ENCODE measurements at places on chromosomes 4 and X. TPM values are rescaled to one million over a fixed set of nuclear protein-coding genes. Genes with fewer than 3 reads are reported as not detected.

DNA sequence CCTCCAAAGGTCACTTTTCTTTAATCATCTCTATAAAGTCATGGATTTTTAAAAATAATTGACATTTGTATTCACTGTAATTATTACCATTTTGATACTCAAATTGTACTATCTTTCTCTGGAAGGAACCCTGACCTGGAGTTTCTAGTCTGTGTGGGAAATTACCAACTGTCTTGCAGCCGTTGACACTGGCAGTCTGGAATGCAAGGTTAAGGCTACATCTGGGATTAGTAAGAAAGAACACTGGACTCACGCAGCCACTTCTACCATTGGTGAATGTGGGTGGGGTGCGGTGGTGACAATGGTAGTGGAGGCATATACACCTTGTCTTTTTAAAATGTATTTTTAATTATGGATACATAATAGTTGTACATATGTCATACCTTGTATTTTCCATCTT is 40.9 kb downstream of the EGF start:
- no peak for DNase-seq

GRCh38 chr4:157004279-157005161 is 32.9 kb upstream of the PDGFC start:
- DNase-seq = no peak

- DNase-seq = no peak
Observed at GRCh38 chr4:80007745-80008149, 65.3 kb downstream of the ANTXR2 start.

DNA sequence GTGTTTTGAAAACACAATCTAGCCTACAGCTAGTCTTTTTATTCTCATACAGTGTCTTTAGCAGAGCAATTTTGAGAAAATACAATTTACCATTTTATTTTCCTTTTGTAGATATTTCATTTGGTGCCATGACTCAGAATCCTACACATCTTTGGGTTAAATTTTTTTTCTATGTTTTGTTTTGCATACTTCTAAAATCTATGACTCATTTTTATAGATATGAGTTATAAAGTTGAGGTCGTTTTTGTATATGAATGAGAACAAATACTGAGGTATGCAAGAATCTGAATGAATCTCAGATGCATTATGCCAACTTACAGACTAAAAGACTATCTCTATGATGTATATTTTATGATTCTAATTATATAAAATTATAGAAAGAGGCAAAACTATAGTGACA is 206.5 kb upstream of the ANXA10 start:
- no peak for DNase-seq

DNA sequence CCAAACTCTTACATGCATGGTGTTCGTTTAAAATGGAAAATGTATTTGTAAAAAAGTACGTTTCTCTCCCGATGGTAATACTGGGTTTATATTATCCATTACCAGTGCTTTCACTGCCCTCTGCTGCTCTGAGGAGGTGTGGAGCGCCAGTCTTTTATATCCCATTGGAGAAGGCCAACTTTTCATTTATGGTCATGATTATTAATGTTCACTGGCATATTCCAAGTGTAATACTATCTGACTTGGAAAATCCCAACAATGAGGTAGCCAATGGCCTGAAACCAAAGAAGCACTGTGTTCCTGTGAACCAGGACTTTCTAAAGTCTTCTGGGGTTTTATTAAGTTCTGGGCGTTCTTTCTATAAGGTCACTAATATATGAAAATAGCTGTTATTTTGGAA is 80.7 kb downstream of the SYNPO2 start:
- DNase-seq = peak; percentile 56

The GABRG1 gene
- total RNA-seq = not detected

- DNase-seq = no peak
Observed at GRCh38 chrX:115694028-115694427, 133.1 kb downstream of the PLS3 start.

The SLC6A14 gene
- not detected for total RNA-seq

DNA sequence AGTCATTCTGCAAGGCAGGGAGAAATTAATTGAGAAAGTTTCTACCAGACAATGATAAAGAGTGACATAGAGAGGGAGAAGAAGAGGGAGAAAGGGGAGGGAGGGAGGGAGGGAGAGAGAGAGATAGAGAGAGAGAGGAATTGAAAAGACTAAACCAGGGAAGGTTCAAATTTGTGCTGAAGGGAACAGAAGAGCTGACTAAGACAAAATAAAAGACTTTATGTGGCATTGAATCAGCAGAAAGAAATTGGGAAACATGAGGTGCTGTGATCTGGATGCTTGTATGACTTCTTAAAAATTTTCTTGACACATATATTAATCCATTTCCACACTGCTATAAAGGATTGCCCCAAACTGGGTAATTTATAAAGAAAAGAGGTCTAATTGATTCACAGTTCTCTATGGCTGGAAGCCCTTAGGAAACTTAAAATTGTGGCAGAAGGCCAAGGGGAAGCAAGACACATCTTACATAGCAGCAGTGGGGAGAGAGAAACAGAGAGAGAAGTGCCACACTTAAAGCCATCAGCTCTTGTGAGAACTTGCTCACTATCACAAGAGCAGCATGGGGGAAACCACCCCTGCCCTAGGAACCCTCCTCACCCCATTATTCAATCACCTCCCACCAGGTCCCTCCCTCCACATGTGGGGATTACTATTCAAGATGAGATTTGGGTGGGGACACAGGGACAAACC is 13.5 kb upstream of the CXCL6 start:
- no peak for DNase-seq

The TEX13C gene
- not detected for total RNA-seq

The RHOXF2B gene
- total RNA-seq = not detected

GRCh38 chr4:184447664-184448063 is 26.7 kb downstream of the IRF2 start:
- no peak for DNase-seq

The RENBP gene
- total RNA-seq = 11.1 TPM

DNA sequence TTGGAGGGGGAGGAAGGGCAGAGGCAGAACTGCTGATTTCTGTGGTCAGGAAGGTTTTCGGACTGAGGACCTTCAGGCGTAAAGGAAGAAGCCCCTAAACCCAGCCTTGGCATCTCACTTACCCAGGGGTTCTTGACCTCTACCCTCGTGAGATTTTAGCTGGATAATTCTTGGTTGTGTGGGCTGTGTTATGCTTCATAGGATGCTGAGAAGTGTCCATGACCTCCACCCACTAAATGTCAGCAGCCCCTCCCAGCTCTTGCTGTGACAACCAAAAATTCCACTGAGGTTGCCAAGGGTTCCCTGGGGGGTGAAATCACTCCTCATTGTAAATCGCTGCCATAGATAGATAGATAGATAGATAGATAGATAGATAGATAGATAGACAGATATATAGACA is 5.8 kb upstream of the CRLF2 start:
- DNase-seq = no peak

DNA sequence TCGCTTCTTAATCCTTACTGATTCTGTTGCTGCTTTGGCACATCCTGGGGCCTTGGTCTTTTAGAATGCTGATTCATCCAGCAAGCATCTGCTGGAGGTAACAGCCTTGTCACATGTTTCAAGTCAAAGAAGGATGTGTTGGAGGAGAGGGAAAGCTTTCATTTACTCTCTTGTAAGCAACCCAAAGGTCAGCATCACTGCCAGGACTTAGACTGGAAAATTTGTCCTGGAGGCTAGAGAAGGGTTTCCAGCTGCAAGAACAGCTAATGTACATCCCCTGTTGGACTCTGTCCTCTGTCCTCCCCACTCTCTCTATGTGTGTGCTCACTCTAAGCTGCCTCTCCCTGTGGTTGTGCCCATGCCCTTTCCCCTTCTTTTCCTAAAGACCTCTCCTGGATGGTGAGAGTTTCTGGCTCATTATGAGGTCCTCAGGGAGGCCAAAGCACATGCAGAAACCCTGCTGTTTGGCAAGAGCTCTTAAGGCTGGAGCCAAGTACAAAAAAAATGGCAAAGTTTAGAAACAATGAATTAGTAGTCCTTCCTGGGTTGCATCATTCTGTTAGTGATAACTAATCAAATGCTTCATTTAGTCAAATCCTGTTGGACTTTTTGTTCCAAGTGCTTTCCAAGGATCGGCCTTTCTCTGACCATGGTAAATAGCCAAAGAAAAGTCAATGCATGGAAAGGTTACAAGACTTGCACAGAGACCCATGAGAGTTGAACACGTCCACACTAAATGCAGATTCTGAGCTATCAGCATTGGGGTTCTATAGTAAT is 13.4 kb upstream of the SRPX start:
- no peak for DNase-seq

GRCh38 chr4:121299367-121299766 is 81.5 kb downstream of the QRFPR start:
- DNase-seq = no peak

Measured in Right ventricle myocardium superior (tissue), 1 donor.